ENCODE measurements at places on chromosomes 4 and X. TPM values are rescaled to one million over a fixed set of nuclear protein-coding genes. Genes with fewer than 3 reads are reported as not detected.

DNA sequence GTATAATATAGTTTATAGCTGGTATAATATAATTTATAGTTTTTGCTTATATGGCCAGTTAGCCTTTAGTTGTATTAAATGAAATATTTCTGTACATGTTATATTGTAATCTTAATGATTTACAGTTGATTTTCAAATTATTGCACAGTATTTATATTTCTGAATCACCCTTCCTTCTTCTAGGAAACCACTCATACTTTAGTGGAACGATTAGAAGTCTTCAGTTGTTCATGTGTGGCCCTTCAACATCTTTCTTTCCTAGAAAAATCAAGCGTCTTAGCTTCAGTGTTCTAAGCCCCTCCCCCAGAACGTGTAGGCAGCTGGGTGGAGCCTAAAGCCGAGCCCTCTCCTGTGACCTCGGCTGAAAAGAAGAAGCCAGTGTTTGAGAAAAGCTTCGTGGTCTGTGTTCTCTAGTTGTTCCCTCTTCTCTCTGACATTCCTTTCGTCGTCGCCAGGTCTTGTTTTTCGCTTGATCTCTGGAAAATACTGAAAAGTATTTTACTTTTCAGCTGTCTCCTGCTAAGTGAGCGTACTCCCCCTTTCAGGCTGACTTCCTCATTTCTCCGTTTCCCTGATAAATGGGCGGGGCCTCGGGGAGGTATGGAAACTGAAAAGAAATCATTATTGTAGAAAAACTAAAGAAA is at the start of gene C4orf33:
TSS of gene C4orf33 (plus strand) at position 342 of the 644 bp plus-strand sequence. CDS start 6,459 bp downstream, outside the sequence.
- peak; percentile 88 for DNase-seq

- no peak for DNase-seq
Observed at GRCh38 chr4:56115898-56116297, 167.2 kb downstream of the CEP135 start.

GRCh38 chr4:10082459-10083272 is 33.9 kb downstream of the WDR1 start:
- DNase-seq, result peak; percentile 48

DNA sequence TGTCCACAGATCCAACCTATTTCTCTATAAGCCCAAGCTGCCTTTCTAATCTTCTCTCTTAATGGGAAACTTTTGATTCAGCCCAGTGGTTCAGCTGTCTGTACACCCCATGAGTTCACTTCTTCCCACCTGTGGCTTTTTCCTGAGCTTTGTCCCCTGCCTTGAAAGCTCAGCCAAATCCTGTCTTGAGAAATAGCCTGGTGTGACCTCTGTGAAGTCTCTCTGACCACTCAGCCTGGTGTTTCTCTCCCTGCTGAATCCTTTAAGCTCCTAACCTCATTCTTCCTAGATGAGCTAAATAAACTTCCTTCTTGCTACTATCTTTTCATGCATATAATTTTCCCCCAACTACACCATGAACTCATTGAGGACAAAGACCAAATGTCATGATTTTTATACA is 15.2 kb upstream of the HERC5 start:
- no peak for DNase-seq

DNA sequence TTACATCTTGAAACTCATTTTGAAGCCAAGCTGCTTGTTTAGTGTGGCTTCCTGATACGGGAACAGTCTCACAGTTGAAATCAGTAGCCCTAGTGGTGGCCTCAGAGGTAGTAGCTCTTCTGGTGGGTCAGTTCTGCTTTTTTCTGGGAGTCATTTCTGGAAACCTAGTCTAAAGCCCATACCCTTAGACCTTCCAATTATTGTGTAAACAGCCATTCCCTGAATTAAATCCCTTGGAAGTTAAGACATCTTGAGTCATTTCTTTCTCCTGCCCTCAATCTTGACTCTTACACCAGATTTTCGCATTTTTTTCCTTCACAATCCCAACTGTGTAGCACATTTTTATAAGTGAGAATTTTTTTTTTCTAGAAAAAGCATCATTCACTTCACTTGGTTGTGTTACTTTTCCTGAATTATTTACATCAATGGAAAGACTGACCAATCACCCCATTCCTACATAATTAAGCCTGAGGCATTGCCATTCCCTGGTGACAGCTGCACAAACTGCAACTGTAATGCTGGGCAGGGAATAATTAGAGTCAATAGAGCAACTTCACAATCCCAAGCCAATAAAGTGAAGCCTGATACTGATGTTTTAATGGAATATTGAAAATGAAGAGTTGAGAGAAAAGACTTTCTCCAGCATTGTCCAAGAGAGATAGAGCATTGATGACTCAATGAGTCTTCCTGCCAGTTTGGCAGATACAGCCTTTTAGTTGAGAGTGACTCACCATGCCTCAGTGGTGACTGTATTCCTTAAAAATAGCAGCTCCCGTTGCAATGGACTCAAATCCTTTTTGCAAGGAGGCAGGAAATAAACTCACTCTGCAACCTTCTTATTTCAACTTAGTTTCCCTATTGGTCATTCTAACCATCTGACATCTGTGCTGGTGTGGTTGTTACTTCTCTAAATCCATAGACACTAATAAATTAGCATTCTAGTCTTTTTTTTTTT is 13.0 kb upstream of the SEPSECS start:
- no peak for DNase-seq

DNA sequence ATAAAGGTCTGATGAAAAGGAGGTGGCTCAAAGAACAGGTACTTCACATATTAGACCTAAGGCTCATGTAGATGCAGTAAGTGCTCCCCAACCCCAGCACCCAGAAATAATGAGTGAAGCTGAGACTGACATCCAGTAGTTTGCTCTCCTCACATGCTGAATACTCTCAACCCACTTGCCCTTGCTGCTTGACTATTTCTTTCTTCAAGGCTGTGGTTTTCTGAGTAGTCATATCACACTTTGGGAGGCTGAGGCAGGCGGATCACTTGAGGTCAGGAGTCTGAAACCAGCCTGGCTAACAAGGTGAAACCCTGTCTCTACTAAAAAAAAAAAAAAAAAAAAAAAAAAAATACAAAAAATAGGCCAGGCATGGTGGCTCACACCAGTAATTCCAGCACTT is 51.5 kb upstream of the PRPS1 start:
- DNase-seq, result no peak

GRCh38 chr4:121330180-121330665 is 50.6 kb downstream of the QRFPR start:
- DNase-seq, result no peak

- no peak for DNase-seq
Observed at GRCh38 chr4:26577066-26577465, 6.8 kb upstream of the TBC1D19 start.

GRCh38 chr4:153790962-153791551 is 2.2 kb upstream of the SFRP2 start:
- DNase-seq, result no peak

GRCh38 chr4:8911316-8912088 is 39.9 kb upstream of the HMX1 start:
- DNase-seq, result peak; percentile 54

DNA sequence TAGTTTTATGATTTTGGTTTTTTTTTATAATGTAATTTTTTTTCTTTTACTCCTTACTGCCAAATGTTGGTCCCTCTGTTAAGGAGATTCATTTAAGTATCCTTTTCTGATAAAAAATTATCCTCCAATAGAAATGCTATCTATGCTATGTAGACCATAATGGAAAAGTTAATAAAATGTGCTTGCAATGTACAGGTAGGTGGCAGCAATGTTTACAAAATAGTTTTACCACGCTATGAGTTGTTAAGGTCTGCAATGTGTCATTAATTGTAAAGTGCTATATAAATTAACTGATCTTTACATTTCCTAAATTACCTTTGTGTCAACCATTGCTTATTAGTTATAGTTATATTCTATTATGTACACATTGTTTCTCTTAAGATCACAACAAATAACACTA is 3.8 kb upstream of the CENPC start:
- DNase-seq, result no peak

GRCh38 chr4:19329631-19330030 is 922.1 kb upstream of the SLIT2 start:
- DNase-seq, result no peak

DNA sequence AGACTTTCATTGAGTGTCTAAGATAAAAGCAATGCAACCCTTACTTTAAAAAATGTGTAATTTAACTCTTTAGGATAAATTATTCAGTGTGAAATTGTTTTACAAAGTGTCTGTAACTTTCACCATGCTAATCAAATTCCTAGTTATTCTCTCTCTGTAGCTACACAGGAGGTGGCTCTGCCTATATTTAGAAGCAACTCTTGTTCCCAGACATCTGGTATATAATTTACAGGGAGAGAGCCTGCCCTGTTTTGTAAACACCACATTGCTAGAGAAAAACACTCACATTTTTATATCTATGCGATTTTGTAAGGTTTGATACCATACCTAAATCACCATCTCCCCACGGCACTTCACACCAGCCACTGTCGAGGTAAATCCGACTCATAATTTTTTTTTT is 35.5 kb upstream of the SPATA4 start:
- DNase-seq, result no peak

- DNase-seq, result no peak
Observed at GRCh38 chr4:181503687-181504390, 739.4 kb upstream of the TENM3 start.

GRCh38 chr4:29653221-29653620 is 1066.9 kb upstream of the PCDH7 start:
- no peak for DNase-seq

DNA sequence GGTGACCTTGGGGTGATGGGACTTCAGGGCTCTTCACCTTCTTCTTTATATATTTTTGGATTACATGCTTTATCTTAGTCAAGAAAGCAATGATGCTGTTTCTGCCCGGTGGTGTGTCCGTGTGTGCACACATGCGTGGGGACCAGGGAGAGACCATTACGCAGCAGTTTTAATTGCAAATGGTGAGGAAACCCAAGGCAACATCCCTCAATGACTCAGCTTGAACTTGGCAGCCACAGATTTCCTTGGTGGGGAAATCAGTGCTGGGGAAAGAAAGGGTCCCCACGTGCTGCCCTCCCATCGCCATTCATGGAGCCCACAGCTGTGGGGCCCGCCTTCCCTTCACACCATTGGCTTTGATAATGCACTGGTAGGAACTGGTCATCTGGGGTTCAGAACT is 46.2 kb upstream of the C4orf50 start:
- DNase-seq, result no peak

GRCh38 chr4:151409470-151410313 is 716 bp downstream of the FHIP1A start:
- DNase-seq, result no peak

GRCh38 chr4:128800284-128800683 is 9.2 kb upstream of the JADE1 start:
- DNase-seq, result no peak

GRCh38 chrX:3598709-3599108 is 114.7 kb downstream of the PRKX start:
- DNase-seq, result no peak

GRCh38 chrX:41952102-41952501 is 28.7 kb upstream of the CASK start:
- no peak for DNase-seq

GRCh38 chr4:128329638-128330037 is 42.0 kb upstream of the PGRMC2 start:
- no peak for DNase-seq

- DNase-seq, result no peak
Observed at GRCh38 chr4:105092356-105092755, 54.3 kb upstream of the TET2 start.

The IGFBP7 gene
- 11.7 TPM for total RNA-seq

The GAGE12E gene
- total RNA-seq, result not detected

The PDE5A gene
- not detected for total RNA-seq

The ZMAT1 gene
- 2.1 TPM for total RNA-seq

The NAP1L2 gene
- total RNA-seq, result 2.0 TPM

The PF4V1 gene
- not detected for total RNA-seq

The SYTL4 gene
- total RNA-seq, result not detected

The GRK4 gene
- 12.1 TPM for total RNA-seq

The RTL5 gene
- total RNA-seq, result 0.33 TPM

The CHST7 gene
- 2.9 TPM for total RNA-seq

The BEX2 gene
- 2.6 TPM for total RNA-seq

The EDA gene
- total RNA-seq, result 0.08 TPM

The VCX3A gene
- total RNA-seq, result not detected

The NPY5R gene
- not detected for total RNA-seq
